ENCODE measurements at places on chromosomes 4 and X. TPM values are rescaled to one million over a fixed set of nuclear protein-coding genes. Genes with fewer than 3 reads are reported as not detected.

Gene GDI1
- polyA plus RNA-seq: 59.0 TPM

Gene C4orf51
- not detected for polyA plus RNA-seq

Gene MTM1
- 3.5 TPM for polyA plus RNA-seq

DNA sequence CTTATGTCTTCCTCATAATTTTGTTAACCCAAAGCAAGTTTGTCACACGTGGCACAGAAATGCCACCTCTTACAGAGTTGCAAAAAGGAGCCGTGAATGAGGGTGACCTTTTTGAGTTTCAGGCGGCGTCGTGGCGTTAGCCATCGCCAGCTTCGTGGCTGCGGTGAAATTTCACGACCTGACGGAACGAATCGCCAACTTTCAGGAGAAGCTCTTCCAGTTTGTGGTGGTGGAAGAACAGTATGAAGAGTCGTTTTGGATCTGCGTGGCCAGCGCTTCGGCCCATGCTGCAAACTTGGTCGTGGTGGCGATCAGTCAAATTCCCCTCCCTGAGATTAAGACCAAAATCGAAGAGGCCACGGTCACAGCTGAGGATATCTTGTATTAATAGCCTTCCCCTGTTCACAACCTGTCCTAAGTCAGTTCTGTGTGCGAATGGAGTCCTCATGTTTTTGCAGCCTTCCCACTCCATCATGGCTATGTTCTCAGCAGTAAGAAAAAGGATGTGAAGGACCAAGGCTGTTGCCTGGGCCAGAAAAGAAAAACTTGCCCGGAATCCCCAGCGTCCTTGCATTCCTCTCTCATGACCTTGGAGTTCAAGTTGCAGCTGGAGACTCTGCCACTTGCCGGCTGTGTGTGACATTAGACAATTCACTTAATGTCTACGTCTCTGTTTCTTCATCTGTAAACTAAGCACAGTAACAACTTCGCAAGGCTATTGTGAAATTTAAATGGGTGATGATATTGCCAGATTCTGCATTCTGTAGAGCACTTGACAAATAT lies 11.9 kb downstream of the CLRN2 start:
- DNase-seq: no peak

- no peak for DNase-seq
These were observed 159.2 kb downstream of the SPRY1 start for GRCh38 chr4:123555807-123556273.

Gene CD38
- 0.07 TPM for polyA plus RNA-seq

DNA sequence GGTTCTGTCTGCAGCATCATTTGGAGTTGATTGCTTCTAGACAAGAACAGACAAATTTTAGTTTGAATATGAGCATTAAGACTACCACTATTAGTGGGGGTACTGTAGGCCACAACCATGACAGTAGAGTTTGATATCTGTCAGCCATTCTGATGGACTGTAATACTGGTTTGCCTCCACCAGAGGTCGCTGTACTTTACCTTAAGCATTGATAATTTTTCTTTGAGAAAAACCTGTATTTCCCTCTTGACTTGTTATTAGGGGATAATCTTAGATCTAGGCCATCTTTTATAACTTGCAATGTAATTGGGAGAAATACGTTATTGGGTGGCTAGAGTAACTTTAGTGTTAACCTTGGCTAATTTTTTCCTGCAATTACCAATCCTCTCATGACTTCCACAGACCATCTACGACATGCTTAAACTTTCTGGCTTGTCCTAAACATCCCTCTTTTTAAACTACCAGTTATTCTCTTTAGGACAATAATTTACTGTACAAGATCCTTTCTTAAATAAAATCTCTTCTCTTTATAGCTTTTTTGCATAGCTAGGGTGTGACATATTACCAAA lies 562.4 kb downstream of the MAGEB5 start:
- DNase-seq: no peak

GRCh38 chr4:177119021-177119471 lies 190.6 kb upstream of the NEIL3 start:
- no peak for DNase-seq

DNA sequence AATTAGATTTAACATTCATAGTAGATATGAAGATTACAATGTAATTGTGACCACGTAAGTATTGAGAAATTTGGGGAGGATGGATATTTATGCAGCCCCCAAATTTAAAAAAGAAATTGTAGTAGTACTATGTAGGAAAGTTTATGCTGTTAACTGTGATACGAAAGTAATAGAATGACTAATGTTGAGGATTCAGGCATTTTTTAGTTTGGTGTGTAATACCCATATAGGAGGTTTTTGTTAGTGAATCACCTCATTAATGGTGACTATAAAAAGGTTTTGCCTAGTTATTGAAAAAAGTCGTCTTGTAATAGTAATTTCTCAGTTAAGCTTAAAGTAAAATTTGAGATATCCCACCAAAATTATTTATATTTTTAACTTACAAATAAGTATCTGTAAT lies 67.2 kb downstream of the SMARCAD1 start:
- peak; percentile 46 for DNase-seq

DNA sequence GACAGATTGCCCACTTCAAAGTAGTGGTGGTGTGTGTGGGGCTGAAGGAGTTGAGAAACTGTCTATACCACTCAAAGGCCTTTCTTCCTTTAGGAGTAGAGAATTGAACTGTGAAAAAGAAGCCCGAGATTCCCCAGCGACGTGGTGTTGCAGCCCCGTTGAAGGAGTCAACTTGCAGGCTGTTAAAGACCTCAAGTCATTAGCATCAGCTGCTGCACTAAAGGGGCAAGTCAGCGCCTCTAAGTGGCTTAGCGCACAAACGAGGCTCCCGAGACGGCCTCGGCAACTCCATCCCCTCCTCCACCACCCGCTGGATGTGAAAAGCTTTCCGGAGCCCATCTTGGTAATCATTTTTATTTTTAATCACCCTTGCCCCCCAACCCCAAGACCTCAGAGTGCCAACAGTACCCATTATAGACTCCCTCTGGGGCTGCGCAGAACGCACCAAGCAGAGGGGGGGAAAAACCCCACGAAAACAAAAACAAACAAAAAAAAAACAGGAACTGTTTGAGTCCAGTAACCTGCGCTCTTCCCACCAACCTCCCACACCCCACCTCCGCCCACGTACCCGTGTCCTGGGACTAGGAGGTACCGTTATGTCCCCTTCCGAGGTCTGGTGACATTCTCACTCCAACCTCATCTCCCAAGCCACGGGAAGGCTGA lies 913 bp upstream of the PRDM8 start:
- no peak for DNase-seq

- DNase-seq: no peak
These were observed 79.8 kb downstream of the SPANXN3 start for GRCh38 chrX:143437439-143437838.

DNA sequence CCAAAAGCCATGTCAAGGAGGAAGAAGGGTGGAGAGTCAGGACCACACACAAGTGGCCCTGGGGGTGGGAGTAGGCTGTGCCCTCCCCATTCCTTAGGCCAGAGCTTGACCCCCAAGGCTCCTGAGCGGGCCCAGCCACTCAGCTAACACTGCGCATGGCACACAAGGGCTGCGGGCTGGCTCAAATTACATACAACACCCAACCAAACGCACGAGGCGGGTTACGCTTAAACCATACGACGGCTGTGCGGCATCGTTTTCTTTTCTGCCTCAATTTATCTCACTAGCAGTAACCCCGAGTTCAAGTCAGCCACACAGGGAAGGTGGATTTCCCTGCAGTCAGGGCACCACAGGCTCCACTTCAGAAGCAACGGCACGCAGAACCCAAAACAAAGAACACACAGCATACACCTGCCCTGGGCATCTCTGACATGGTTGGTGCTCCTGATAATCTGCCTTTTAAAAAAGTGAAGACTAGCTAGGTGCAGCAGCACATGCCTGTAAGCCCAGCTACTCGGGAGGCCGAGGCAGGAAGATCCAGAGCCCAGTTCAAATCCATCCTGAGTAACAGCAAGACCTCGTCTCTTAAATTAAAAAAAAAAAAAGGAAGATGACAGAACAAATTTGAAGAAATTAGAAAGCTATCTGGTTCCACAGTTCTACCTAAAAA lies 2.9 kb downstream of the GAK start:
- no peak for DNase-seq

- no peak for DNase-seq
These were observed 238.5 kb downstream of the RASL11B start for GRCh38 chr4:53100501-53101190.

DNA sequence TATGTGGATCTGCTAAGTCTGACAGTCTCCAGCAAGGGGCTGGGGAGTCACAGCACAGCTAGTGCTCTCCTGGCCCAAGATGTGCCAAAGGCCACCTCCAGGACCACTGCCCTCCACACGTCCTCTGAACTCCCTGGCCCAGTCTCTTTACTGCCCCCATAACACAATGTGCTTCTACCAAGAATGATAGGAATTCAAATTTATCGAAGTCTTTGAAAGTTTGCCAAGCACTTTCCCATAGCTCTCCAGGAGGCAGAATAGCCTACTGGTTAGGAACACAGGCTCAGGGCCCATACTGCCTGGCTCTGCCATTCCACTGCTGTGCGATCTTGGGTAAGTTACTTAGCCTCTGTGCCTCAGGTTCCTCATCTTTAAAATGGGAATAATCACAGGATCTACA lies 86.7 kb downstream of the NHSL2 start:
- DNase-seq: no peak

Gene NUDT11
- polyA plus RNA-seq: 9.3 TPM

GRCh38 chr4:77306496-77306895 lies 149.5 kb downstream of the CCNG2 start:
- no peak for DNase-seq

GRCh38 chr4:75891611-75892010 lies 10.6 kb downstream of the PPEF2 start:
- no peak for DNase-seq

- DNase-seq: peak; percentile 33
These were observed at the start of gene FGFRL1 for GRCh38 chr4:1011022-1011665. TSS of gene FGFRL1 (plus strand) at chr4:1011626. CDS start at chr4:1012486, 860 bp downstream.

DNA sequence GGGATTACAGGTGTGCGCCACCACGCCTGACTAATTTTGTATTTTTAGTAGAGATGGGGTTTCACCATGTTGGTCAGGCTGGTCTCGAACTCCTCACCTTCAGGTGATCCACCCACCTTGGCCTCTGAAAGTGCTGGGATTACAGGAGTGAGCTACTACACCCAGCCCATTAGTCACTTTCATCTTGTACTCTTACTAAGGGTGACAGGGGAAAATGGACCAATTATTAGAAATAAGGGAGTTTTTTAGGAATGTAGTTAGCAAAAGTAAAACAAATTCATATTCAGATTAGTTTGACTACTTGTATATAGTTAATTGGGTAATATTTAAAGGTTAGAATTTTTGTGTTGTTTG lies 26.1 kb downstream of the SMARCA5 start:
- no peak for DNase-seq

GRCh38 chr4:113977526-113977855 lies 2.0 kb downstream of the ARSJ start:
- DNase-seq: no peak

Gene FGG
- not detected for polyA plus RNA-seq

DNA sequence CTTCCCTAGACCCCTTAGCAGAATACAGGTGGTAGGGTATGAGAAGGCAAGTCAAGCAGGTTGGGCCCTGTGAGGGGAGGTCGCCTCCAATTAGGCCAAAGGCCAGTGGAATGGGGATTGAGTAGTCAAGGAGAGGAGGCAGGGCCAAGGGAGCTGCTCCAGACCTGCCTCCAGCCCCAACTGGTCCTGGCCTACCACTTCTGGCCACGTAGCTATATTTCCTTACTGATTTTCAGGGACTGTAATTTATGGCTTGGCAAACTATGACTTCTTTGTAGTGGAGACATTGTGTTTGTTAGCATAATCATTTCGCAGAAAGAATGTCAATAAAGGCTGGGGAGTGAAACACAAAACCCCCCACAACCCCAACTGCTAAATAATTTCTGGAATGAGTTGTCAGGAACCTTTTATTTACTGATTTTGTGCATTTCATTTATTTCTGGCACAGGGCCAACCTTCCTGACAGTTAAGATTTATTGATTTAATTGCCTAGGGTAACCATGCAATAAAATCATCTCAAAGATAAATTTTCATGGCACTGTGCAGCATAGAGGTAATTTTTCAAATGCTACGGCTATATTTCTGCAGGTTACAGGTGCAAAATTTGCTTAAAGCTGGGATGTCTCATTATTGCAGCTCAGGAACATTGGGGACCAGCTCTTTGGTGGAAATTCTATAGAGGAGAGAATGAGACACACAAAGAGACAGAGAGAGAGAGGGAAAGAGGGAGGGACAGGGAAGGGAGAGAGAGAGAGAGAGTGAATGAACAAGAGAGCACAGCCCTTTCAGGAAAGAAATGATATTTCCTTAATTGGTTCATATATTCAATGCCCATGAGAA lies 494.9 kb downstream of the IDS start:
- no peak for DNase-seq

Gene TMSB15A
- 0.30 TPM for polyA plus RNA-seq

- peak; percentile 95 for DNase-seq
These were observed 16.3 kb downstream of the CD99 start for GRCh38 chrX:2707334-2707760.

DNA sequence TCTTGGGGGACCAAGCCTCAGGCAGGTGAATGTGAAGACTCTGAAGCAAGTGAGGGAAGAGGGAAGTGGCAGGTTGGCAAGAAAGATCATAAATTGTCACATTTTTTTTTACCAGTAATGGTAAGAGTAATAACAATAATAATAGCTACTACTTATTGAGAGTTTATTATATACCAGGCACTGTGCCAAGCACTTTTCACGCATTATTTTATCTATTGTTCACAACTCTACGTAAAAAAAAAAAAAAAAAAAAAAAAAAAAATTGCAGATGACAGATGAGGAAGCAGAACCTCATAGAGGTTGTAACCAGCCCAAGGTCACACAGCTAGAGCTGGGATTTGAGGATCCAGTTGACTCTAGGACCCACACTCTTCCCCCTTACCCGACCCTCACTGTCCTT lies 40.9 kb downstream of the TSC22D3 start:
- no peak for DNase-seq

Gene PIR
- polyA plus RNA-seq: 5.8 TPM

Gene ARHGEF38
- polyA plus RNA-seq: not detected

- DNase-seq: peak; percentile 56
These were observed 518.2 kb upstream of the HTR2C start for GRCh38 chrX:114065577-114066223.

All from foreskin keratinocyte (primary cell).